Chondrocyte (in vitro differentiated cells): ENCODE measurements at places on chromosomes 3 and 15. TPM values are rescaled to one million over a fixed set of nuclear protein-coding genes. Genes with fewer than 3 reads are reported as not detected.
A peak's percentile ranks its signal among the peaks of the same experiment; 100 is the strongest.

Gene TF
- 1.2 to 3.8 TPM (median 2.2 TPM) in 3 replicates for total RNA-seq

DNA sequence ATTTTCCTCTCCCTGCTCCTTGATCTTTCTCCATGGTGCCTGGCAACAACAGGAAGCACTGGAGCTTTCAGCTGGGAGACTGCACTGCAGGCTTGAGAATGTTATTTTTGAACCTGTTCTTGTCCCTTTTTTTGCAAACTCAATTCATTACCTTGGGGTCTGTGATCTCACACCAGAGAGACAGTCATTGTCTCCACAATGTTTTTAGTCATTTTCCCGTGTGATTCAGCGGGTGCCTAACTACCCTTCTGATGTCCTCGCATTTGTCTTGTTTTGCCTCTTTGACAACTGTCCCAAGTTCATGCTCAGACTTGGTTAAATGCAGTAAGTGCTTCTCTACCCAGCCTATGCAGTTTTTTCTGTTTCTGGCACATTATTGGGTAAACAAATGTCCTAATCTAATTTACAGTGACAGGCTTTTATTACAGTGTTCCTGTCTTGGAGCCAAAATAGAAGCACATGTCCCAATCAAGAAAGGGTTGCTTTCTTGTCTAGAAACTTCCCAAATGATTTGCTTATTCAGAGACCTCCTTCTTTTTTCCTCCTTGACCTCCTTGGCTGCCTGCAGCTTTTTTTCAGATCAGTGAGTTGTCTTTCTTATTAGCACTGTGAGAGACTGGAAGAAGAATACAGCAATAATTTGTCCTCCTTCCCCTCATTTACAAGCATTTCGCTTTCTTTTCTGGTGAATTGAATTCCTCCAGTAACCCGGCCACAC is 162.4 kb downstream of the NSUN3 start:
- no peak for DNase-seq
- no peak overlapping the region for H3K4me3 ChIP-seq
- H3K27me3 ChIP-seq = no peaks in the 10 kb centered on the region
- H3K36me3 ChIP-seq = no peaks in the 10 kb centered on the region

Gene RFTN1
- 53.3 to 54.9 TPM (median 53.4 TPM) in 3 replicates for total RNA-seq

- DNase-seq = no peak
- H3K36me3 ChIP-seq = no peaks in the 10 kb centered on the region
- H3K4me3 ChIP-seq = no peak overlapping the region
Observed at GRCh38 chr3:54653456-54654195, 274.2 kb downstream of the LRTM1 start.

Gene CPA3
- not detected in 3 replicates for total RNA-seq

- H3K27me3 ChIP-seq = peaks cover 33% of the 10 kb centered on the region
- H3K4me3 ChIP-seq = peak overlapping the region; percentile 90
- H3K4me1 ChIP-seq = peaks cover 27% of the 10 kb centered on the region
- H3K27ac ChIP-seq = no peak overlapping the region
- H3K36me3 ChIP-seq = no peaks in the 10 kb centered on the region
Observed at GRCh38 chr3:155744010-155744625, 753 bp downstream of the PLCH1 start.

- no peak overlapping the region for H3K4me3 ChIP-seq
- no peaks in the 10 kb centered on the region for H3K36me3 ChIP-seq
- no peak for DNase-seq
- no peaks in the 10 kb centered on the region for H3K4me1 ChIP-seq
- H3K27me3 ChIP-seq = no peaks in the 10 kb centered on the region
Observed at GRCh38 chr3:192246847-192247559, 480.3 kb downstream of the FGF12 start.

Gene FBN1
- 1,183 to 1,794 TPM (median 1,190 TPM) in 3 replicates for total RNA-seq

Gene TIMP4
- 31.3 to 41.6 TPM (median 31.9 TPM) in 3 replicates for total RNA-seq

- H3K4me1 ChIP-seq = peaks cover 21% of the 10 kb centered on the region
- peaks cover 1% of the 10 kb centered on the region for H3K36me3 ChIP-seq
- H3K27ac ChIP-seq = no peak overlapping the region
- H3K27me3 ChIP-seq = no peaks in the 10 kb centered on the region
Observed at GRCh38 chr3:120506828-120507774, 56.3 kb upstream of the FSTL1 start.

Gene HDC
- total RNA-seq = not detected in 3 replicates

DNA sequence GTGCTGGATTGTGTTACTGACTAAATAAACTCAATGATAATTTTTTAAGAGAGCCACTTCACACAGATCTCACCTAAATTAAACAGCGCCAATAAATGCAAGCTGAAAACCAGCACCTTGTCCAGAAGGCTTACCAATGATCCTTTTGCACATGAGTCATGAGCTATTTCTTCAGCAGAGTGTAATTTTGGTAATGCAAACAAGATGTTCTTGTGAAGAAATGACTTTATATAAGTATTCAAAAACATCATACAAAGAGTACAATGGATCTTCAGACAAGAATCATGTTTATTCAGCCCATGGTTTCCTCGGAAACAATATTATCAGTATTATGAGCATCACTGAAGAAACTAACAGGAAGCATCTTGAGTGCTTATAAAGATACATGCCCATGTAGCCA is 263.8 kb upstream of the UBE2E2 start:
- DNase-seq = no peak
- peaks cover 15% of the 10 kb centered on the region for H3K27me3 ChIP-seq
- no peak overlapping the region for H3K4me3 ChIP-seq
- no peak overlapping the region for H3K27ac ChIP-seq

DNA sequence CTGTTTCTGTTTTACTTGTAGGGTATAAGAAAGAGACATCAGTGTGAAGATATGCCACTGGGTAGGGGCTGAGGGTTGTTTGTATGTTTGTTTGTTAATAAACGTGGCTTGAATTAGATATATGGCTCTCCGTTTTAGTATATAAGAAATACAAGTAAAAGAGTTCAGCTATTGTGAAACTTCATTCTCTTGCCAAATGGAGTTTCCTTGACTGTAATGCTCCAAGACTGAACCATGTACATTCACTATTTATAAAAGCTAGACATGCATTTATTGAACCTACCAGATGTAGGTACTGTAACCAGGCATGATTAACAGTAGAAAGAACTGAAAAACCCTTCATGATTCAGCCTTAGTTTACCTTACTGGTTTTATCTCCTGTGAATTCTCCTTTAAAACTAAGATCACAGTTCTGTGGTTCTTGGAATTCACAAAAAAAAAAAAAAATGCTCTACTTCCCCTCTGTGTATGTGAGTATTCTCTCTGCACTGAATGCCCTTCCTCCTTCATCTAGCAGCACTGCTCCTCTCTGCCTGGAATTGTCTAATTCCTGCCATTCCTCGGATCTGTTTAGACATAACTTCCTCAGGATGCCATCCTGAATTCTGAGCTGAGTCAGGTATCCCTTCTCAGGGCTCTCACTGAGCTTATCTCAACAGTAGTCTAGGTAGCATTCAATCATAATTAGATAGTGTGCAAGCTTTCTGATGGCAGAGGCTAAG is 504.4 kb downstream of the FHIT start:
- H3K4me1 ChIP-seq = peaks cover 30% of the 10 kb centered on the region
- H3K27me3 ChIP-seq = no peaks in the 10 kb centered on the region
- no peak for DNase-seq
- no peak overlapping the region for H3K4me3 ChIP-seq
- peak overlapping the region; percentile 28 for H3K27ac ChIP-seq

DNA sequence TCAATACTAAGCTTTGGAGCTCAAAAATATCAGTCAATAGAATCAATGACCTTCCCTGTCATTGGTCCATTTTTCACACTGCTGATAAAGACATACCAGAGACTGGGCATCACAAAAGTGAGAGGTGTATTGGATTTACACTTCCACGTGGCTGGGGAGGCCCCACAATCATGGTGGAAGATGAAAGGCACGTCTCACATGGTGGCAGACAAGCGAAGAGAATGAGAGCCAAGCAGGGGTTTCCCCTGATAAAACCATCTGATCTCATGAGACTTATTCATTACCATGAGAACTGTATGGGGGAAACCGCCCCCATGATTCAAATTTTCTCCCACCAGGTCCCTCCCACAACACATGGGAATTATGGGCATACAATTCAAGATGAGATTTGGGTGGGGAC is 81.9 kb downstream of the ANXA2 start:
- H3K27me3 ChIP-seq = peaks cover 37% of the 10 kb centered on the region
- H3K27ac ChIP-seq = no peak overlapping the region
- H3K36me3 ChIP-seq = peaks cover 2% of the 10 kb centered on the region
- H3K4me1 ChIP-seq = no peaks in the 10 kb centered on the region

GRCh38 chr15:62912808-62913207 is 129.7 kb upstream of the TPM1 start:
- no peak for DNase-seq
- H3K4me3 ChIP-seq = no peak overlapping the region
- H3K36me3 ChIP-seq = no peaks in the 10 kb centered on the region
- no peaks in the 10 kb centered on the region for H3K27me3 ChIP-seq
- H3K27ac ChIP-seq = peak overlapping the region; percentile 25
- H3K4me1 ChIP-seq = peaks cover 21% of the 10 kb centered on the region

Gene ERC2
- total RNA-seq = 0.65 to 1.6 TPM in 2 of 3 replicates, not detected in the other

Gene XCR1
- total RNA-seq = not detected in 3 replicates

DNA sequence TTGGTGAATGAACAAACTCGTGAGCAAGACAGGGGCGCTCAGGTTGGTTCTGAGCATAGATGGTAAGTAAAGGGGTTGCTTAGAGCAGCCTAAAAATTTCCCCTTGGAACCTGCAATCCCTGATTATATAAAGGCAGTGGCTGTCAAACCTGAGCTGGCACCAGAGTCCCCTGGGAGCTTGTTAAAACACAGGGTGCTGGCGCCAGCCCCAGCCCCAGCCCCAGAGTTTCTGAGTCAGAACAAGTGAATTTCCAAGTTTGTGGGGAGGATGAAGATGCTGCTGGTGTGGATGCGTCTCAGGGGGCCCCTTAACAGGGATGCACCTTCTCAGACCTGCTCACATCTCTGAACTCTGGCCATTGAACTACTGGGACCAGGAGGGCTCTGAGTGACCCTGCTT is 48.2 kb downstream of the FEM1B start:
- peaks cover 60% of the 10 kb centered on the region for H3K4me1 ChIP-seq
- no peak for DNase-seq
- H3K27ac ChIP-seq = peak overlapping the region; percentile 83
